CD4-positive, alpha-beta T cell treated with Interferon gamma for 1 hour (primary cell): ENCODE measurements at places on chromosomes 1 and 21.

DNA sequence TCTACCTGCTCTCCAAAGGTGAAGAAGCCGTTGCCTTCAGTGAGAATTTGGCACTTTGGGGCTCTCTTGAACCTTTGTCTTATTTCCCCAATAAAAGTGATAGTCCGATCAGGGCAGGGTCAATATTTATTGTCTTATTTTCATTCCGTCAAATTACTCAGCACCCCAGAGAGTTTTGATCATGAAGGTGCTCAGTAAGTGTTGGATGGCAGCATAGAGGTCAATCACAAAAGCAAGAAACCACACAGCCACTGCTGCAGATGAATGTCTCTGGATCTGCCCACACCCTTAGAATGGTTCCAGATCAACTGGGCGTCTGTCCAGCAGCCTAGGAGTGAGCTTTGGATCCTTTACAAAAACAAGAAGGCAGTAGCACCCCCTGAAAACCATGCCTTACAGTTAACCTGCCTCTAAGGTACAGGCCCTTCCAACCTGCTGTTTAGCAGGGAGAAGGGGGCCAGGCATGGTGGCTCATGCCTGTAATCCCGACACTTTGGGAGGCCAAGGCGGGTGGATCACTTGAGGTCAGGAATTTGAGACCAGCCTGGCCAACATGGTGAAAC is 97.3 kb downstream of the PSMG1 start:
- no peak for DNase-seq

GRCh38 chr1:198042168-198042567 is 114.6 kb upstream of the NEK7 start:
- DNase-seq = no peak

- DNase-seq = no peak
Measured at GRCh38 chr1:213539464-213539863, 448.3 kb upstream of the PROX1 start.

- no peak for DNase-seq
Measured at GRCh38 chr1:82894635-82895034, 1093.9 kb downstream of the ADGRL2 start.

- no peak for DNase-seq
Measured at GRCh38 chr1:58430421-58431275, 115.9 kb downstream of the OMA1 start.

DNA sequence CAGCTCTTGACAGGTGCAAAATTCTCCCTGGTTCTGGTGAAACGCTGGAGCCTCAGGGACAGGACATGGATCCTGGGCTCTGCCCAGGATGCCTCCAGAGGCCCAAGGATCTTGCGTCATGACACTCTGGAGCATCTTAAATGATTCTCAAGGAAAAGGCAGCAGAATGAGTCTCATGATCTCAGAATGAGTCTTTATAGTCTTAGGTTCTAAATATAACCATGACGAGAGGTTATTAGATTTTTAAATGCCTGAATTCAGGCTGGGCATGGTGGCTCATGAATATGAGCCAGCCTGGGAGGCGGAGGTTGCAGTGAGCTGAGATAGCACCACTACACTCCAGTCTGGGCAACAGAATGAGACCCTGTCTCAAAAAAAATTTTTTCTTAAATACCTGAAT is 55.5 kb downstream of the ECE1 start:
- no peak for DNase-seq

DNA sequence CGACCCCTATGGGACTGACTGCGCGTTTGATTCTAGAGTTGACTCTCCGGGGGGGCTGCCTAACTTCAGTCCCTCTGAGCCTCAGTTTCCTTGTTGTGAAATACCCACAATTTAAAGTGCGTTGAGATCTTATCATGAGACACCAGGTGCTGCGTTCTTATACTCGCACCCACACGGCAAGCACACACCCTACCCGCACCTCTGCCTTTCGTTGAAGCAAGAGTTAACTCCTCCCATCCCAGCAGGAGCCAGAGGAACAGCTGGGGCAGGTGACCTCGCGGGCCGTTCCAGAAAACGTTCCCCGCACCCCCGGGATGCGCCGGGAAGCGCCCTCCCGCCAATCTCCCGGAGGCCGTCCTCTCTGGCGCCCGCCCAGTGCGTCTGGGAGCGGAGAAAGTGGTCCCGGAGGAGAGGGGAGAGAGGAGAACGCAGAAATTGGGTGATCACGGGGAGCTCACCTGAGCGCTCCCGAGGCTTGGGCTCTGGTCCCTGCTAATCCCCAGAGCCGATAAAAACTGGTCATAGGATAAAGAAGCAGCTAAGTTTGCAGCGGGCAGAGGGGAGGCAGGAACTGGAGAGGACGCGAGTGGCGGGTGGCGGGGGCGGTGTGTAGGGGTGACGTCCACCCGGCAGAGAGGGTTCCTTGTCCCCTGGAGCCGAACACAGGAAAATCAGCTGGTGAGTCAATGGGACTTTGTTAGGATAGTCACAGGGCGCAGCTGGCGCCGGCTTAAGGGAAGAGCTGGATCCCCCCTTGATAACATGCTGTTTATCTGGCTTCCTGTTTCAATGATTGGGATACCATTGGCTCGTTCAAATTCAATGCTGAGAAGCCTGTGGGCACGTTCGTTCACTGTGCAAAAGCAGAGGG is 869 bp downstream of the NAV1 start:
- no peak for DNase-seq

DNA sequence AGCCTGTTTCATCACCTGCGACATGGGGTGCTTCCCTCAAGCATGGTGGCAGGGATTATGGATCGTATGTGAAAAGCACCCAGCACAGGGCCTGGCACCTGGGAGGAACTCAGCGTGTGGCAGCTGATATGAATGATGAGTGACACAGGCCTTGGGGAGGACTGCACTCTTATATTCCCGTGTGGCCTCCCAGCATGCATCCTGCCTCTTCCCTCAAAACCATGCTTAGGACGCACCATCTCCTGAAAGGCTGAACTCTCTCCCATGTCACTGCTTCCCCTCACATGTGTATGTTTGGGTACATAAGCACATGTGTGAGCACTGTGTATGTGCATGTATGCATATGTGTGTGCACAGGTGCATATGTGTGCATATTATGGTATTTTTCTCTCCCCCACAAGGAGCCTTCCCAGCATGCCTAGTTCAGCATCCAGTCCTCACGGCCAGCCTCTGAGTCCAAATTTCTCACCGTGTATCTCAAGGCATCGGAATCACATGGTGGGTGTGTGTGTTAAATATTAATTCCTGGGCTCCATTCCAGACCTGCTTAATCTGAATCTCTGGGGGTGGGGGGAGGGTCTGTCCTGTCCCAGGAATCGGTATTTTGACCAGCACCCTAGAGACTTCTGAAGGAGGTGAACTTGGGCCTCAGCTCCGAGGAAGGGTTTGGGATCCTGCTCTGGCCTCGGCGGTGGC is 12.8 kb downstream of the MYOM3 start:
- DNase-seq = no peak

DNA sequence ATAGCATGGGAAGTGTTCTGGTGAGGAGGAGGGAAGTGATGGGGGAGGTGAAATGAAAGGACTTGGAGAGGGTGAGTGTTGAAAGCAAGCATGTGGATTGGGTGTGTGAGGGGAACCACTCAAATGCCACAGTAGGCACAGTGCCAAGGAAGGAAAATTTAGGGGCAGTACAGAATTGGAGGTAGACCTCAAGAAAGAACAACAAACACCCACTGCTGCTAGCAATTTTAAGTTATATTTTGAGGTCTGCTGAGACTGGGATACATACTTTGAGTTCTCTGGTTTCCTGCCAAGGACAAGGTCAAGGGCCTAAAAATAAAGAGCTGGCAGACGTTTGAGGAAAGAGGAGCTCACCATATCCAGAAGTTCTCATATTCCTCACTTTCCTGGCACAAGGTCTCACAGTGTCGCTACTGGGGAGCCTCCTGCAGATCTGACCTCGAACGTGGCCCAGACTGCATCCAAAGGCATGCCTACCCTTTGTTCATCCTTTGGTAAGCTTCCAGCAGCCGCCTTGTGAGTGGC is 104.0 kb downstream of the BRINP2 start:
- no peak for DNase-seq

DNA sequence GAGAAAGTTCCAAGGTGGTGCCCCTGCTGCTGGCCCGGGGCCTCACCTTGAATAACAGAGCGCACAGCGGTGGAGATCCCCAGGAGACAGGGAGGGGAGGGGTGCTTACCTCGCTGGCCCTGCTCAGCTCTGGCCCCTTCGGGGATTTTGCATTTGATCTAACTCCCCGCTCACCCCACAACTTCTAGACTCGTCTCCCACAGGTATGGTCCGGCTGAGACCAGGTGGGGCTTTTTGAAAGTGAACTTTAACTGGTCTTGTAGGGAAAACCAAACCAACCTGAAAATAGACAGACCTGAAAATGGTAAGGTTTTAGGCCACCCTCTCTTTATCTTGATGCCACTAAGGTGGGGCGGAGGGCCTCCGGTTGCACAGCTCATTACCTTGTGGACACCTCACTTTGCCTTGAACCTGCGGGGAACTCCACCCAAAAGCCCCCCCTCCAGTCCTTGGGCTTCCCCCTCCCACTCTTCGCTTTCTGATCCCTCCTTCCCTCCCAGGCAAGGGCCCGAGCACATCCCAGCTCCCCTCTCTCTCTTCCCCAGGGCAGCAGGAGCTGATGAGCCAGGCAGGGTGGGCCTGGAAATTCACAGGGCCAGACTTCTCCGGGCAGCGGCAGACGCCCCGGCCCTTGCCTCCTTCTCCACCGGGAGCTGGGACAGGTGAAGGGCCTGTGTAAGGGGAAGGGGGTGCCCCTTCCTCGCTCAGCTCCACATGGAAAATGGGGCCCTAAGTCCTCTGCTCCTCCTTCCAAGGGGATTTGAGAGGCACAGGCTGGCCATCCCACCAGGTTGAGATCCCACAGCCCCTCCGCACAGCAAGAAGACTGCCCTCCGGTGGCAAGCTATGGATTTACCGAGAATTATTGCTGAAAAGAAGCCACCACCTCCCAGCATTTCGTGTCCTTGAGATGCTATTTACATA is 16.1 kb downstream of the TNFRSF8 start:
- peak; percentile 24 for DNase-seq

DNA sequence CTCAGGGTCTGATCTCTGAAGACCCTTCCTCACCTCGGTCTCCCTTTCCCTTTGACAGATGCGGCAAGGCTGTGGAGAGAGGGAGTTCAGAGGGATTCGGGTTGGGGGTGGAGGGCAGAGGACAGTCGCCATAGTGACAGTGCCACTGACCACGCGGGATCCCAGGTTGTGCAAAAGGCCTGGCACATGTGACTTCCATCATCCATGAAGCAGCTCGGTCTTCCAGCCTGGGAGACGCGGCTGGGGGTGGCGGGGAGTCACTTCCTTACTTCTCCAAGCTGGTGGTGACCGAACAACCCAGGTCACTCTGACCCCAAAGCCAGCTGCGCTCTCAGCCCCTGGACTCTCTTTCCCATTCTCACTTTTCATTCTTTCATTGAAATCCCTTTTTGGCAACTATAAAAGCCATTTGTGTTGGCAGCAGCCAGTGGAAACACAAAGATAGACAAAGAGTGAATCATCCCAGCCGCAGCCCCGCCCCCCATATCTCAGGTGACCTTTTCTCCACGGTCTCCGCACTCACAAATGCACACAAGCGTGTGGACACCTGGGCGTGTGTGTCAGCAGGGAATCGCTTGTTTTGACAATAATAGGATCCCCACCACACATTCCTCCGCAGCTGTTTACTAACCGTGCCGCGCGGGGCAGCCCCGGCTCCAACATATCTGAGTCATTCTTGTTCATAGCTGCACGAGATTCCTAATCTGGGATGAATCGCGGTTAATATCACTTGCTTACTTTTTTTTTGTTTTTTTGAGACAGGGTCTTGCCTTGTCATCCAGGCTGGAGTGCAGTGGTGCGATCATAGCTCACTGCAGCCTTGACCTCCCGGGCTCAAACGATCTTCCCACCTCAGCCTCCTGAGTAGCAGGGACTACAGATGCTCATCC is 68.3 kb downstream of the DHRS3 start:
- DNase-seq = no peak

DNA sequence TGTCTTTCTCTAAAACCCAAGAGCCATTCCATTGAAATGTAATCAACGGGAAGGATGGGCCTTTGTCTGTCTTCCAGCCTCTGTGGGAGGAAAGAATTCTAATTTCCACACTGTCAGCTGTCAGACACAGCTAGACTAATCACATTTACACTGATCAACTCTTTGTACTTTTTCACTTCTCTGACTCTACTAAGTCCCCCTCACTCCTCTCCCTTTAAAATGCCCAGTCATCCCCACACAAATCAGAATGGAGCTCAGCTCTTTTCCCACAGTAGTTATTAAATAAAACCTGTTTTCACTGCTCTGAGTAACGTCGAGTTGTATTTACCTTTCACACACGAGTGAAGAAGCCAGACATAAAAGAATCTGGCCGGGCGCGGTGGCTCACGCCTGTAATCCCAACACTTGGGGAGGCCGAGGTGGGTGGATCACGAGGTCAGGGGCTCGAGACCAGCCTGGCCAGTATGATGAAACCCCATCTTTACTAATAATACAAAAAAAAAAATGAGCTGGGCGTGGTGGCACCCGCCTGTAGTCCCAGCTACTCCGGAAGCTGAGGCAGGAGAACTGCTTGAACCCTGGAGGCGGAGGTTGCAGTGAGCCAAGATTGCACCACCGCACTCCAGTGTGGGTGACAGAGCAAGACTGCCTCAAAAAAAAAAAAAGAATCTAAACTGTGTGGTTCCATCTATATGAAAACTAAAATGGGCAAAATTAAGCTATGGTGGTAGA is 13.3 kb downstream of the ZBTB8OS start:
- peak; percentile 41 for DNase-seq
